ENCODE measurements at places on chromosomes 1 and 21.
A peak's percentile ranks its signal among the peaks of the same experiment; 100 is the strongest.

DNA sequence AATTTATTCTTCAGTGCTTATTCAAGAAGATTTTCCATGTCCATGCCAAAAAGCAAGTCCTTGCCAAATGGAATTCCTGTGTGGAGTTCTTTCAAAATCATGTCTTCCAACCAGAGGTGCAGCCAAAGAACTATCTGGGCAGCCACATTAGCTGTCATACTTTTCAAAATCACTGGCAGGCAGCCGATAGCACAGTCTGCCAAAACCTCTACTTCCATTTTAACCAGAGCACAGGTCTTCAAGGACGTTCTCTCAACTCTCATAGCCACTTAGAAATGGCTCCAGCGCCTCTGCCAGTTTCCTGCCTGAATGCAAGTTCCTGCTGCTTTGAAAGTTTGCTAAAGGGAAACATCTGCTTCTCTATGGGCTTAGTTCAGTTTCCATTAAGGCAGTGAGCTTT lies 975.7 kb upstream of the ADGRL4 start:
- DNase-seq = no peak

- no peak for DNase-seq
These were observed 38.3 kb upstream of the GLIS1 start for GRCh38 chr1:53777272-53777671.

DNA sequence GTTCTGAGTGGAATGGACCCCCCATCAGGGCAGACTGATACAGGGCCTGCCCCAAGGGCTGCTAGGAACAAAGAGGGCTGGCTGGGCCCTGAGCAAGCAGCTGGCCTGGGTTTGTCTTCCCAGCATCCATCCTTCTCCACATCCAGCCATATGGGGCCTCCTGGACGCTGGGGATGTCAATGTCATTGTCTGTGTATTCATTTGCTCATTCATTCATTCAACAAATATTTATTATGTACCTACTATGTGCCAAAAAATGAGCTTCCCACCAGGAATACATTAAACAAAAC lies 15.6 kb upstream of the ECE1 start:
- DNase-seq = no peak

DNA sequence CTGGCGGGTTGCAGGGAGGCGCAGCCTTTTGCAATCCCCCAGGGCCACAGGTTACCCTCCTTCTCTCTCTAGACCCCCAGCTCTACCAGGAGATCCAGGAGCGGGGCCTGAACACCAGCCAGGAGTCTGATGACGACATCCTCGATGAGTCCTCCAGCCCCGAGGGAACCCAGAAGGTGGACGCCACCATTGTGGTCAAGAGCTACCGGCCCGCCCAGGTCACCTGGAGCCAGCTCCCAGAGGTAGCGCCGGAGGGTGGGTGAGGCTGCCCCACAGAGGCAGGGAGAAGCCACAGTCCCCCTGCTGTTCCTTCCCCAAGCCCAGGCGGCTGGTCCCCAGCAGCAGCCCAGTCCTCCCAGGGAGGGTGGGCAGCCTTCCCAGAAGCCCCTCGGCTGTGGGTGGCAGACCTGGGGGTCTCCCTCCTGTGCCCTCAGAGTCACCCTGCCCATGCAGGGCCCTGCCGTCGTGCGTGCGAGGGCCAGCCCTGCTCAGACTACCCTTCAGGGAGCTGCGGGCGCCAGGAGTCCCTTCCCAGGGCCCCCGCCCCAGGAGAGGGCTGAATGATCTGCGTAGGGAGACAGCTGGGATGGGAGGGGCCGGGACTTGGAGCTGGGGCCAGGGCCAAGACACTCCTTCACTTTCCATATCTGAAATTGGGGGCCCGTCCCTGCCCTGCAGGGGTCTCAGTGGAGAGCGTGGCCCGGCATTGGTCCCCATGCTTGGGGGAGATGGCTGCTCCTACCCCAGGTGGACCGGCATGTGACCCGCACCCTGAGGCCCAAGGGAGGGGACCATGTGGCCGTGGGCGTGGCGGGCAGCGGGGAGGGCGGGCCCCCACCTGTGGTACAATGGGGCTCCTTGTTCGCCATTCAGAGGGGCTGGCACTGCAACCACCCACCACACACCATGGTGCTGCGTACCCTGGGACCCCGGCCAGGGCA lies 12.9 kb downstream of the ARHGEF16 start:
- no peak for DNase-seq

GRCh38 chr21:18529254-18529653 lies 125.7 kb upstream of the TMPRSS15 start:
- DNase-seq = no peak

GRCh38 chr21:44930543-44930981 lies 9.3 kb upstream of the SLX9 start:
- peak; percentile 69 for DNase-seq

DNA sequence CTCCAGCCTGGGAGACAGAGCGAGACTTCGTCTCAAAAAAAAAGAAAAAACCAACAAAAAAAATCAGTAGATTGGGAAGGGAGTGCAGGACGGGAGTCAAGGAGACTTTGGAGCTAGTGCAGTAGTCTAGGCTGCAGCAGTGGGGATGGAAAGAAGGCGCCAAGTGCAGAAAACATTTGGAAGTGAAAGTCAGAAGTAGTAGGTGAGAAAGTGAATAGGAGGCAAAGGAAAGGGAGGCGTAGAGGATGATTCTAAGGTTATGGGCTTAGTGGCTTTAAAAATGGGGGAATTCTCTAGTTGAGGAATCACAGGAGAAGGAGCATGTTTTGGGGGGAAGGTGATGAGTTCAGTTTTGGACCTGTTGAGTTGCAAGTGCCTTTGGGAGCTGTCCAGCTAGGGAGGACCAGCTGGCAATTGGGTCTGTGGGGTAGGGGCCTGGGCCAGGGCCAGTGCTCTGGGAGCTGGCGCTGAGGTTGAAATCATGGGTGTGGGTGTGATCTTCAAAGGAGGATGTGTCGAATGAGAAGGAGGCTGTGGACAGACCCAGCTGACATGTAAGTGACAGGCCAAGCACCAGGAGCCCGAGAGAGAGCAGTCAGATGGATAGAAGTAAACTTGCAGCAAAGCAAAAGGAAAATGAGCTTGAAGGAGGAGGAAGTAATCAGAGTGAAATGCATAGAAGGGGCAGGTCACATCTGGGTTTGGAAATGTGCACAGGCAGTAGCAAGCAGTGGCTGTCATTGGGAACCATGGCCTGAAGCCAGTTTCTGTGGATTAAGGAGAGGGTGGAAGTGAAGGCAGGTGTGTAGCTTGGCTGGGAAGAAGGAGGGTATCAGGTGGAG lies 15.8 kb downstream of the TMCC2 start:
- no peak for DNase-seq

DNA sequence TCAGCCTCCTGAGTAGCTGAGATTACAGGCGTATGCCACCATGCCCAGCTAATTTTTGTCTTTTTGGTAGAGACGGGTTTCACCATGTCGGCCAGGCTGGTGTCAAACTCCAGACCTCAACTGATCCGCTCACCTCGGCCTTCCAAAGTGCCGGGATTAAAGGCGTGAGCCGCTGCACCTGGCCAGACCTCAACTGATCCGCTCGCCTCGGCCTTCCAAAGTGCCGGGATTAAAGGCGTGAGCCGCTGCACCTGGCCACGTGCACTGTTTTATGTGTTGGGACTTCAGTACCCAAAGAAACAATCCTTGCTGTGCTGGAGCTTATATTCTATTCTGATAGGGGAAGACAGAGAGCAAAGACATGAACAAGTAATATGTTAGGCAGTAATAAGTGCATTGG lies 10.1 kb downstream of the TRAF5 start:
- no peak for DNase-seq

DNA sequence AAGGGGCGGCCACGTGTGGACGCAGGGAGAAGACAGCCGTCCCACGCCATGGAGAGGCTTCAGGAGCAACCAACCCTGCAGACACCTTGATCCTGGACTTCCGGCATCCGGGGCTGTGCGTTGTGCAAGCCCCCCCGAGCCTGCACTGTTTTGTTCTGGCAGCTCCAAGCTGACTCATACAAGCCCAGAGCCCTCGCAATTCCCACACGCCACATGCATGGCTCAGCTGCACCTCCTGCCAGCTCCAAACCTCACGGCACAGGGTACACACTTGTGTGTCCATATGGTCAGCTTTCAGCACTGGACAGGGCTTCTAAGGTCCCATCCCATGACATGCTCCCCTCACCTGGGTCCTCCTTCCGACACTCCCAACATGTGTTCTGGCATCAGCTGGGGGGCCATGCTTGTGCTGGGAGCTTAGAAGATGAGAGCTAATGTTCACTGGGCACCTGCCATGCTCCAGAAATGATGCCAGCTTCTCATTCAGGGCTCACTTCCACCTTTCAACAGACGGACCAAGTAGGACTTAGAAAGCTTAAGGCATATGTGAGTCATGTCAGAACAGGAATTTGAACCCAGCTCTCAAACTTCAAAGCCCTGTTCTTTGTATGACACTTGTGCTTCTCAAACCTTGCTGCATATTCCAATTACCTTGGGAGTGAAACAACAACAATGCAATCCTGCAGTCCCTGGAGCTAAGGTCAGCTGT lies 137.3 kb downstream of the PGBD5 start:
- DNase-seq = no peak

DNA sequence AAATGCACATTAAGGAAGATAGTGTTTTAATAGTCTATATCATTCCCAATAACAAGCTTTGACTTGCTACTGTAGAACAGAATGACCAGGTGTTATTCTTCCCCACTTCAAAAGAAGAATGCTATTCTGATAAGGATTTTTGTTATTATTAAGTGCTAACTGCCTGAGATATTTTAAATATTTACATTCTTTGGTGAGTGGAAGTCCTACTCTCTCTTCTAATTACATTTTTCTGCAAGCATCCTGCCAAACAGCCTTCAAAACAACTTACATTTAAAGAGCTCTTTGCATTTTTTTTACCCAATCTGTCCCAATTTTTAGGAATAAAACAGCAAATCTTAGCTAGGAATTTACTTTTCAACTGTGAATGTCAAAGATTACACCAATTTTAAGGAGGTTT lies 23.5 kb upstream of the SYDE2 start:
- no peak for DNase-seq

DNA sequence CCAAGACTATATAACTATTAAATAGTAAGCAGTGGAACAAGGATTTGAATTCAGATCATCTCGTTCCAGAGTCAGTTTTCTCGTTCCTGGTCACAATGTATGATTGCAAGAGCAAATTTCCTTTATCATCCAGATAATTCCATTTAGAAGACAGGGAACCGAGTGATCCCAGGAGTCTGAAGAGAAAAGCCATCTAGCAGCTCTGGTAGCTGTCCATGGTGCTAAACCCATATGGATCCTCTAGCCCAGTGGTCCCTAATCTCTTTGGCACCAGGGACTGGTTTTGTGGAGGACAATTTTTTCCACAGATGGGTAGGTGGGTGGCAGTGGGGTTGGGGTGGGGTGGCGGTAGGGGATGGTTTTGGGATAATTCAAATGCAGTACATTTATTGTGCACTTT lies 229.4 kb downstream of the PTPRU start:
- no peak for DNase-seq

- no peak for DNase-seq
These were observed 185.0 kb downstream of the ZBTB18 start for GRCh38 chr1:244236101-244236500.
